Subcutaneous adipose tissue (tissue), 4 donors: ENCODE measurements at places on chromosomes 16 and 17. TPM values are rescaled to one million over a fixed set of nuclear protein-coding genes. Genes with fewer than 3 reads are reported as not detected.

ITGAD gene
- 0.22 TPM for total RNA-seq

GABARAPL2 gene
- total RNA-seq: 99.1 TPM

PRR15L gene
- total RNA-seq: 0.49 TPM

CSF3 gene
- total RNA-seq: not detected

FN3K gene
- total RNA-seq: 2.0 TPM

SLC52A1 gene
- total RNA-seq: not detected

RASD1 gene
- total RNA-seq: 294 TPM

OXLD1 gene
- total RNA-seq: 28.4 TPM

TRPV2 gene
- 66.1 TPM for total RNA-seq

MILR1 gene
- 39.6 TPM for total RNA-seq

BOLA2B gene
- total RNA-seq: 270 TPM

SLC16A13 gene
- not detected for total RNA-seq

ATP2A1 gene
- 0.34 TPM for total RNA-seq

GSE1 gene
- total RNA-seq: 208 TPM

CMC2 gene
- total RNA-seq: 34.7 TPM

EPN3 gene
- not detected for total RNA-seq

CCL7 gene
- total RNA-seq: not detected

TNRC6C gene
- 8.2 TPM for total RNA-seq

GRAP gene
- total RNA-seq: 2.8 TPM

ANKS3 gene
- 13.7 TPM for total RNA-seq

AIPL1 gene
- not detected for total RNA-seq

HS3ST2 gene
- total RNA-seq: 5.7 TPM

FBXO39 gene
- total RNA-seq: not detected

HID1 gene
- 3.2 TPM for total RNA-seq

PIK3R5 gene
- 29.1 TPM for total RNA-seq

TLCD1 gene
- total RNA-seq: 1.5 TPM

MT3 gene
- total RNA-seq: not detected

CANT1 gene
- 18.3 TPM for total RNA-seq

LAT gene
- 10.0 TPM for total RNA-seq

CACNG4 gene
- total RNA-seq: not detected

HNF1B gene
- not detected for total RNA-seq
